ENCODE measurements at places on chromosomes 7 and 10. TPM values are rescaled to one million over a fixed set of nuclear protein-coding genes. Genes with fewer than 3 reads are reported as not detected.

The MMD2 gene
- polyA plus RNA-seq: 0.05 TPM

The ASAH2B gene
- polyA plus RNA-seq: 1.5 TPM

The IQUB gene
- polyA plus RNA-seq: 0.15 TPM

The SPDYE9 gene
- not detected for polyA plus RNA-seq

The CCNY gene
- 10.6 TPM for polyA plus RNA-seq

The TMEM236 gene
- 0.49 TPM for polyA plus RNA-seq

The ELN gene
- polyA plus RNA-seq: 118 TPM

The HECW1 gene
- not detected for polyA plus RNA-seq

Measured in pancreas (tissue), 10 donors.